HCT116 (cell line): ENCODE measurements at places on chromosomes 6 and 20. TPM values are rescaled to one million over a fixed set of nuclear protein-coding genes. Genes with fewer than 3 reads are reported as not detected.

DNA sequence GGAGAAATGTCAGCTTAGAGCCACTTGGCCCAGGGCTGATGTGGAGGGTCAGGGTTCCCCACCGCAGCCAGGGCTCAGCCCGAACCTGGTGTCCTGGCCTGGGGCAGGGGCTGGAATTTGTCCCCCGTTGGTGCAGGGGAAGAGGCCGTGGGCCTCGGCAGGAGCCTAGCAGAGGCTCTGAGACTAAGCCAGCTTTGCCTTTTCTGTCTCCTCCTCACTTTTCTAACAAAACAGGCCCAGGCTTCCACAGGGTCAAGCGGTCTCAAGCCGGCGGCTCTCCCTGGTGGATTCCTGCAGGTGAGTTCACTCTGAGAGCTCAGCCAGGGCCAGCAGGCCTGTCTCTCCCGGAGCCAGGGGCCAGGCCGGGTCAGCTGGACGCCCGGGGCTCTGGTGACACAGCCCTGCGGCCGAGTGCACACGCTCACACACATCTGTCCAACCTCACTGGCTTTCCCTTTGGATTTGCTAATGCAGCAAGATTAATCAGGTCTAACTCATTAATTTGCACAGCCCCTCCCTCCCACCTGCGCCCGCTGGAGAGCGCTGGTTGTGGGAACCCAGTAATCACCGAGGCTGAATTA lies 2.9 kb upstream of the CHRNA4 start:
- H3K27ac ChIP-seq, result no peak overlapping the region
- H3K27me3 ChIP-seq, result no peaks in the 10 kb centered on the region
- DNase-seq, result no peak
- H3K4me3 ChIP-seq, result no peak overlapping the region
- H3K4me1 ChIP-seq, result no peaks in the 10 kb centered on the region

GRCh38 chr6:89706121-89706520 lies 67.6 kb upstream of the LYRM2 start:
- DNase-seq, result no peak
- H3K4me1 ChIP-seq, result no peaks in the 10 kb centered on the region
- no peak overlapping the region for H3K4me3 ChIP-seq
- no peaks in the 10 kb centered on the region for H3K27me3 ChIP-seq
- H3K36me3 ChIP-seq, result peaks cover 27% of the 10 kb centered on the region

- DNase-seq, result peak; percentile 90
- peak overlapping the region; percentile 36; the same call in 1 of the 2 replicates for H3K27ac ChIP-seq
- no peak overlapping the region; the same call in 1 of the 2 replicates for H3K4me3 ChIP-seq
- no peaks in the 10 kb centered on the region for H3K27me3 ChIP-seq
- H3K4me1 ChIP-seq, result peaks cover 42% of the 10 kb centered on the region
- no peaks in the 10 kb centered on the region for H3K36me3 ChIP-seq
Measured at GRCh38 chr20:56554869-56555268, 21.8 kb downstream of the FAM209B start.

Gene MEI4
- not detected for total RNA-seq

DNA sequence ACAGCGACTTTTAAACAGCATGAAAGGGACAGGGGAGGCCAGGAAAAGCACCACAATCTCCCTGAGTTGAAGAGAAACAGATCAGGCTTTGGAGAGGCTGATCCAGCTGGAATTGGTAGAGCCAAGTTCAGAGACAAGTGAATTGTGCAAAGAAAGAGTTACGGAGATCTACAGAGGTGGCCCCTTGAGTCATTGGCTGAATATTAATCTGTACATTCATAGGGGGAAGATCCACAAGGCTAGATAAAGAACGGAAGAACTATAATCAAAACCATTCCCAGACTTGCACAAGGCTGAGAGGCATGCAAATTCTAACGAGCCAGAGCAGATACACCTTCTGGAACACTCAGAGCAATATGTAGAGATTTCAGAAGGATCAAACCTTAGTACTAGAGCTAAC lies 14.2 kb upstream of the FOXQ1 start:
- DNase-seq, result no peak
- no peaks in the 10 kb centered on the region for H3K27me3 ChIP-seq
- H3K4me1 ChIP-seq, result no peaks in the 10 kb centered on the region
- H3K36me3 ChIP-seq, result no peaks in the 10 kb centered on the region
- H3K27ac ChIP-seq, result no peak overlapping the region

Gene TPD52L1
- 64.1 TPM for total RNA-seq

Gene MAK
- 0.22 TPM for total RNA-seq

Gene COL21A1
- not detected for total RNA-seq

DNA sequence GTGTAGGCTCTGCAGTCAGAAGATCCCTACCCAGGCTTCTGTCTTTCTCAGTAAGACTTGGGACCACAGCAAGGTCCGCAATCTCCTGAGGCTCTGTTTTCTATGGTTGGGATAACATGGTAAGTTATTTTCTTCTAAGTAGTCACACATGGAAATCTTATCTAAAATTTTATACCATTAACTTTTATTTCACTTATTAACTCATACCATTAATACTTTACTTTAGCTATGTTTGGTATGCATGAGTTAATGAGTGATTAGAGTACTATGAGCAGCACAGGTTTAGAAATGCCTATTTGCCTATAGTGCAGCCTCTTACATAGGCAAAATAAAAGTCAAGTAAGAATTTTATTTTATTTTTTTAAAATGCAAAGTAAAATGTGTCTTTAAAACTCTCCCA lies 27.2 kb downstream of the GINM1 start:
- no peak overlapping the region for H3K27ac ChIP-seq
- no peaks in the 10 kb centered on the region for H3K4me1 ChIP-seq
- H3K27me3 ChIP-seq, result no peaks in the 10 kb centered on the region
- DNase-seq, result no peak

DNA sequence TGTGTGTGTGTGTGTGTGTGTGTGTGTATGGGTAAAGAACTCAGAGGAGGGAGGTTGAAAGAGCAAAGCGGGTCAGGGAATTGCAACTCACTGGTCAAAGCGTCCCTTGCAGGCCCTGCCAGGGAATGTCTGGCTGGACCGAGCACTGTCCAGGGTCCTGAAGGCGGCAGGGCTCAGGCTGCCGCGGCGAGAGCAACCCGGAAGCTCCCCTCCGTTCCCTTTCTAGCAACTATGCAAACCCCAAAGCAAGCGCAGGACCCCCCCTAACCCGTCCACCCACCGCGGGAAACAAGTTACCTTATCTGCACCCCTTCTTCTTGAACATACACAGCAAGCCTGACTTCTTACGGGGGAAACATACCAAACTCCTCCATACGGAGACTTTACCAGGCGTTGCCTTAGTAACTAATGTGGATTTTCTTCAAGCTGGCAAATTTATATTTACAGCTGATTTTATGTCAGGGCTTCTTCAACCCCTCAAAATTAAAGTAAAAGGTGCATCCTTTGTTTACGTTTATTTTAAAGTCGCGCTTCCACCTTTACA lies 538 bp upstream of the GRM1 start:
- no peak for DNase-seq
- no peak overlapping the region for H3K27ac ChIP-seq

DNA sequence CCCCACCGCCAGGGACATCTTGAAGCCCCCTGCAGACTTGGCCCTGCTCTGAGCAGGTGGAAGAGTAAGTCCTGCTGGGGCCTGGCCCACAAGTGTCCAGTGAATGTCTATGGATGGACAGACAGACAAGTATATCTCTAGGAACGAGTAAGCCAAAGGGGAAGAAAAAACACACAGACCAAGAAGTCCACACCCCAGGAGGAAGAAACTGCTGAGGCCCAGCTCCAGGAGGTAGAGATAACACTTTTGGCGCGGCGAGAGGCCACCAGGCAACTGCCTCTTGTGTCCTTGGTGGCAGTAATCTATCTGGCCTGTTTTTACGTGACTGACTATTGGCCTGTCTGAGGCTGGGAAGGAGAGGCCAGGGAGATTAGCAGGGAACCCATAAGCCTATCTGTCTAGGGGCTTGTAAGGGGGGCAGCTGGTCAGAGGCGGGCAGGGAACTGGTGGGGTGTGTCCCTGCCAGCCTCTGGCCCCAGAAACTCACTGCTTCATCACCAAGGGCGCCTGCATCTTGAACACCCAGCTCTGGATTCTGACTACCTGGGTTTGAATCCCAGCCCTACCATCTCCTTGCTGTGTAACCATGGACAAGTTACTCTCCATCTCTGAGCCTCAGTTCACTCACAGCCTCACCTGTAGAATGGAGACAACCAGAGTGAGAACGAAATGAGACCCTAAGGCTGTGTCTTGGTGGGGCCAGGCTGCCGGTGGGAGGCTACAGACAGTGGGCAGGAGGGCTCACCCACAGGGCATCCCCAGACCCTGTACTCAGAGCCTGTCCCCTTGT lies 31.3 kb downstream of the C20orf203 start:
- H3K27me3 ChIP-seq, result no peaks in the 10 kb centered on the region
- no peak overlapping the region for H3K27ac ChIP-seq
- no peaks in the 10 kb centered on the region for H3K36me3 ChIP-seq
- no peak overlapping the region for H3K4me3 ChIP-seq

GRCh38 chr20:50475681-50476292 lies 34.4 kb upstream of the PTPN1 start:
- no peak for DNase-seq
- H3K36me3 ChIP-seq, result no peaks in the 10 kb centered on the region
- no peaks in the 10 kb centered on the region for H3K27me3 ChIP-seq
- H3K27ac ChIP-seq, result peak overlapping the region; percentile 55; the same call in 1 of the 2 replicates

Gene FNDC1
- total RNA-seq, result 0.07 TPM

DNA sequence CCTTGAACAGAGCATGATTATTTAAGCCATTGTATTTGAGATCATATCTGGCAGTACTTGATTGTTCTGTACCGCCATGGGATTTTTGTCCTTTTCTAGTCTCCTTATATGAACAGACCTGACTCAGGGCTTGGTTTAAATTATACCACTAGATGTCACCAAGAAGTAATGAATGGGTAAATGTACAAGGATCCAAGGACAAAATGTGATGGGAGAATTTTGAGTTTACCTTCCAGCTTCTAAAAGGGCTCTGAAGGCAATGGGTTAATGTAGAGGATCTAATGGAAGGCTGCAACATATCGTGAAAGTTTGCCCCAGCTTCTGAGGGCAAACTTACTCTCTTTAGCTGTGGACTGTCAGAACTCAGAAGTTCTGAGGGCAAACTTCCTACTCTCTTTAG lies 12.0 kb downstream of the RNF8 start:
- H3K4me3 ChIP-seq, result no peak overlapping the region
- no peaks in the 10 kb centered on the region for H3K27me3 ChIP-seq
- no peak for DNase-seq
- H3K36me3 ChIP-seq, result peaks cover 38% of the 10 kb centered on the region
- no peaks in the 10 kb centered on the region for H3K4me1 ChIP-seq

DNA sequence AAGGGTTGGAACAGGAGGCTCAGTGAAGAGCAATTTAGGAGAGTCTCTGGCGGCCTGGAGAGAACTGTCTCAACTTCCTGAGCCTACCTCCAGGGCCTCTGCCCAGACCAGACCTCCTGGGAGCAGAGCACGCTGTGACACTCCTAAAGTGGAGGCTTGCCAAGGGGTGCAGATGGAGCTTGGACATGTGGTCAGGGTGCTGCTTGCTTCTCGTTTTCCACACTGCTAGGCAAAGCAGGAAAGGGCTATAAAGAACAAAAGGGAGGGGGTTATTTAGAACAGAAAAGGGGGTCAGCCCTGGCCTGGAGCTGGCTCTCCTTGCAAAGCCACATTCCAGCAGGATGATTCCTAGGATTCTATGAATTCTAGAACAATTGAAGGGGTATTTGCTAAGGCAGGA lies 145.7 kb upstream of the GGTLC1 start:
- H3K27ac ChIP-seq, result no peak overlapping the region
- no peak overlapping the region for H3K4me3 ChIP-seq
- no peaks in the 10 kb centered on the region for H3K4me1 ChIP-seq
- H3K36me3 ChIP-seq, result no peaks in the 10 kb centered on the region
- no peak for DNase-seq
- H3K27me3 ChIP-seq, result no peaks in the 10 kb centered on the region

GRCh38 chr6:34531580-34532201 lies 24.4 kb downstream of the SPDEF start:
- H3K4me1 ChIP-seq, result peaks cover 11% of the 10 kb centered on the region; the same call in 1 of the 2 replicates
- no peaks in the 10 kb centered on the region for H3K27me3 ChIP-seq
- peak; percentile 19 for DNase-seq
- H3K27ac ChIP-seq, result no peak overlapping the region

- no peak overlapping the region for H3K4me3 ChIP-seq
- H3K4me1 ChIP-seq, result no peaks in the 10 kb centered on the region
- 0 out of 2 replicates have a peak, but pooled peaks cover 3% of the 10 kb centered on the region for H3K36me3 ChIP-seq
- DNase-seq, result no peak
Measured at GRCh38 chr6:26629359-26629758, 30.2 kb downstream of the ZNF322 start.

Gene TAAR8
- total RNA-seq, result not detected

GRCh38 chr20:58665606-58666005 lies 14.5 kb downstream of the STX16 start:
- DNase-seq, result no peak
- no peaks in the 10 kb centered on the region for H3K4me1 ChIP-seq
- peaks cover 20% of the 10 kb centered on the region; the same call in 1 of the 2 replicates for H3K36me3 ChIP-seq
- H3K27me3 ChIP-seq, result no peaks in the 10 kb centered on the region

- no peaks in the 10 kb centered on the region; the same call in 1 of the 2 replicates for H3K36me3 ChIP-seq
- H3K27me3 ChIP-seq, result no peaks in the 10 kb centered on the region
Measured at GRCh38 chr6:5278047-5278446, 16.7 kb downstream of the FARS2 start.

DNA sequence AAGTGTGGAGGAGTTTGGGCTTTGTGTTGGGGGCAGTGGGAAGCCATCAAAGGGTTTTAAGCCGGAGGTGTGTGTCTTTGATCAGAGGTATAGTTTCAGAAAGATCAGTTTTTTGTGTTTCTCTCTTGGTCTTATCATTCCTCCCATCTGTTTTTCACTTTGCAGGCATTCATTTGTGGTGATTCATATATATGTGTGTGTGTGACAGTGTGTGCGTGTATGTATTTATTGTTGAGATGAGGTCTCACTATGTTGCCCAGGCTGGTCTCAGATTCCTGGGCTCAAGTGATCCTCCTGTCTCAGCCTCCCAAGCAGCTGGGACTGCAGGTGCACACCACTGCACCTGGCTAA lies 11.1 kb upstream of the SERINC3 start:
- DNase-seq, result no peak
- H3K36me3 ChIP-seq, result no peaks in the 10 kb centered on the region
- peaks cover 11% of the 10 kb centered on the region for H3K4me1 ChIP-seq
- peak overlapping the region; percentile 75; the same call in 1 of the 2 replicates for H3K4me3 ChIP-seq

DNA sequence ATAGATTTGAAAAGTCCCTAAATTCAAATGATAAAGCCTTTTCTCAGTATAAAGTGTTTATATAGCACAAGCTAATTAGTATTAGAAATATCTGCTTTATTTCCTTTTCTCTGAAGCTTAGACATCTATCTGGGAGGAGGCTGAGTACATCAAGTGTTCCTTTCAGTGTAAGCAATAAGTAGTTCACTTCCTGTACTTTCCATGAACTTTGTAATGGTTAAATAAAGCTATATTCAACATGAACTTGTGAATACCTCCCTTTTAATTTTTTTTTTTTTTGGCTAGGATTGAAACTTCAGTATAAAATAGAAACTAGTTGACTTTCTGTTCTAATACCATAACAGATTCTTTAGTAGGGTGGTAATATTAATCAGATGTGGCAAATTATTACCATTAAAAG lies 190.9 kb downstream of the CENPW start:
- no peak overlapping the region for H3K27ac ChIP-seq
- no peak for DNase-seq
- H3K27me3 ChIP-seq, result no peaks in the 10 kb centered on the region
- H3K4me3 ChIP-seq, result no peak overlapping the region
- H3K36me3 ChIP-seq, result no peaks in the 10 kb centered on the region

Gene ZKSCAN8
- total RNA-seq, result 20.7 TPM

Gene SLC52A3
- total RNA-seq, result 10.2 TPM
